ENCODE measurements at places on chromosomes 12 and 14.
A peak's percentile ranks its signal among the peaks of the same experiment; 100 is the strongest.

DNA sequence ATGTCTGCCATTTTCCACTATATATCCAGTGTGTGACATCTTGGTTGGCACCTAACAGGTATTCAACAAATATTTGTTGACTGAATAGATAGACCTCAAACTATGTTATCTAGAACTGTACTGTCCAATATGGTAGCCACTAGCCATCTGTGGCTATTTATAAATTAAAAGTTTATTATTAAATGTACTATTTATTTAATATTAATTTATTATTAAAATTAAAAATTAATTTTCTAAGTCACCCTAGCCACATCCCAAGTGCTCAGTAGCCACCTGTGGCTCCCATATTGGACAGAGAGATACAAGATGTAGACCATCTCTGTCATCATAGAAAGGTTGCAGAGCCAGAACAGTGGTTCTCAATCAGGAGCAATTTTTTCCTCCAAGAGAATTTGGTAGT is 69.3 kb downstream of the SRRM4 start:
- DNase-seq: no peak

DNA sequence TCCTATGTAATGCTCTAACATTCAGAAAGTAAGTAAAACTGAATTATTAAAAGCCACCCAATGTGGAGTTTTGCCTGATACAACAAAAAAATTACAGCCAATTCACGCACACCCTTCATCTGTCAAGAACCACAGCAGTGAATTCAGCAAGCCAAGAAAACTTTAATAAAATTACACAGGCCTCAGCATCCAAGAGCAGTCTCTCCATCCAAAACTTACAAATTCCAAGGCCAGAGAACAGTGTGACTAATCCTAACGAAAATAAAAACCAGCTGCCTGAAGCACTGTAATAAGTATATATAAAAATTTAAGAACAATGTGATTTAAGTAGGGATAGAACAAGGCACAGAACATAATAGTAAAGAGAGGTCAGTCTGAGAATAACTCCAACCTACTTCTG is 54.2 kb downstream of the SIX6 start:
- no peak for DNase-seq

GRCh38 chr14:73136387-73137225 is at the start of gene PSEN1:
Gene PSEN1, plus strand, starts transcription at chr14:73136507. Its CDS starts 11,513 bp downstream, at chr14:73148020.
- peak; percentile 99 for DNase-seq

- DNase-seq: no peak
These were observed 207.0 kb downstream of the ATP23 start for GRCh38 chr12:58148405-58148804.

GRCh38 chr12:122054842-122055520 is 23.6 kb upstream of the MLXIP start:
- DNase-seq: no peak

DNA sequence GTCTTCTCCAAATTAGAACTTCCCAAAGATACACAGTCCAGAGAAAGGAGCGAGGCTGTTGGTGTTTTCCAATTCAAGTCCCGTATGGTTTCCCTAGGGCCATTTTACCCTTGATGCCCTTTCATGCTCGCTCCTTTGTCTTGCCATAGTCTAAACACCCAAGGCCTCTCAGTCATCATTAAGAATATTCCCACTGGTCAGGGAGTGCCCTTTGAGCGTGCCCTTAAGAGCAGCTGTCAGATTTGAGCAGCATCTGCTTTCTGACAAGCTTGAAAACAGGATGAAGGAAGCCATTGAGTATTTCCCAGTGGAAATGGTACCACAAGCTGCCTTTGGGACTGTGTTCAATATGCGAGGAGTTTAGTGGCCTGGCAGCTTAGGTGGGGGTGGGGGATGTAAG is 10.4 kb upstream of the GALNT16 start:
- no peak for DNase-seq

- DNase-seq: no peak
These were observed 21.6 kb downstream of the DAD1 start for GRCh38 chr14:22567437-22567836.

GRCh38 chr14:24964591-24964990 is 85.4 kb downstream of the STXBP6 start:
- DNase-seq: no peak

GRCh38 chr12:116984098-116984497 is 73.3 kb downstream of the FBXW8 start:
- no peak for DNase-seq

DNA sequence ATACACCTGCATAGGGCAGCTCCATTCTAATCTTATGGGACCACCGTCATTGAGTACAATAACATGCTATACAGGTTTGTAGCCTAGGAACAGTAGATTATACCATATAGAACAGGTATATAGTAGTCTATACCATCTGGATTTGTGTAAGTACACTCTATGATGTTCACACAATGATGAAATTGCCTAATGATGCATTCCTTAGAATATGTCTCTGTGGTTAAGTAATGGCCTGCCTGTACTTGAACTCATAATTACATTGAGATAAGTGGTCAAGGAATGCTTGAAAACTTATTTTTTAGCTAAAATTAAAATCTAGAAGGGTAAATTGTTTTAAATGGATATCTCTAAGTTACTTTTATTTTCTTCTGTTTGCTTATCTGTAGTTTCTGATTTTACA is 152.7 kb downstream of the SRGAP1 start:
- DNase-seq: no peak

GRCh38 chr14:95609398-95609990 is 74.6 kb downstream of the GLRX5 start:
- peak; percentile 4 for DNase-seq

GRCh38 chr14:22268875-22269274 is 320.1 kb downstream of the DAD1 start:
- DNase-seq: no peak

- no peak for DNase-seq
These were observed 896 bp downstream of the HHIPL1 start for GRCh38 chr14:99645545-99646505.

DNA sequence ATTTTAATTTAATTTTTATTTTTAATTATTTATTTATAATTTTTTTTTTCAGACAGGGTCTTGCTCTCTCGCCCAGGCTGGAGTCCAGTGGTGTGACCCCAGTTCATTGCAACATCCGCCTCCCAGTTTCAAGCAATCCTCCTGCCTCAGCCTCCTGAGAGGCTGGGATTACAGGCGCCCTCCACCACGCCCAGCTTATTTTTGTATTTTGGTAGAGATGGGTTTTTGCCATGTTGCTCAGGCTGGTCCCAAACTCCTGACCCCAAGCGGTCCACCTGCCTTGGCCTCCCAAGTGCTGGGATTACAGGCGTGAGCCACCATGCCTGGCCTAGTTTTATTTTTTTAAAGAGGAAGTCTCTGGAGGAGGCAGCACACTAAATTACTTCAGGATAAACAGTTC is 13.7 kb upstream of the PEBP1 start:
- DNase-seq: no peak

DNA sequence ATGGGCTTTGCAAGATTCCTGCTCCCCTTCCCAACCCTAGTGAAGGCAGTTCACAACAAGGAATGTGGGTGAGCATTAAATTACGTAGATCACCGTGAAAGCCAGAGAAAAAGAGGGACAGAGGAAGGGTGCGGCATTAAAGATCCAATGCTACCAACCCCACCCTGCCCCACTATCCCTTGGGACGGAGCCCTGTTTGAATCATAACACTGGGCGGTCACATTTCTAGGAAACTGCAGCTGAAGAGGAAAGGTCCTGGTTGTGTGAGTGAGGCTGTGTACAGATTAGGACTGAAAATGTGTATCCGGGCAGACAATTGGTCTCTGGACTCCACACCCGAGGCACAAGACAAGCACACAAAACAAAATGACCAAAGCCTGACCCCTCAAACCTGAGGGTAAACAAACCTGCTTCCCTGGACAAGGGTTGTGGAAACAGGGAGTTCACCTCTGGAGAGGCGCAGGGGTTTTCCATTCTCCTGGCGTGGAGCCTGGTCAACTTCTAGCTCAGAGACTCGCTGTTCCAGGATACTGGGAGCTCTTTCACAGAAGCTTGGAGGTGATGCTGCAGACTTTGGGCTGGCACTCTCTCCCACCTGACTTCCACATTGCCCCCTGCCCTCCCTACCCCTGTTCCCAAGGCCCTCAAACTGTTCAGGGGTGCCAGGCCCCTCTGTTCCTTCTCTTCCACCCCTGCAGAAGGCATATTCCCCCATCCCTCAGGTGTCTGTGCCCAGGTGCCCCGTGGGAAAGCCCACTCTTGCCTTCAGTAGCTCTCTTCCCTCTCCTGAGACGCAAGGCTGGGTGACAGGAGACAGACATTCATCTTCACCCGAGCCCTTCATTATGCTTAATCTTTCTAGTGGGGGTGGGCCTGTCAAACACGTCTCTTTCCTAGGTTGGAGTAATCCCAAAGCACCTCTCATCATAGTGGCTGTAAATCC is 16.5 kb downstream of the NINJ2 start:
- no peak for DNase-seq

GRCh38 chr14:68315081-68315480 is 477.8 kb downstream of the ZFP36L1 start:
- no peak for DNase-seq

DNA sequence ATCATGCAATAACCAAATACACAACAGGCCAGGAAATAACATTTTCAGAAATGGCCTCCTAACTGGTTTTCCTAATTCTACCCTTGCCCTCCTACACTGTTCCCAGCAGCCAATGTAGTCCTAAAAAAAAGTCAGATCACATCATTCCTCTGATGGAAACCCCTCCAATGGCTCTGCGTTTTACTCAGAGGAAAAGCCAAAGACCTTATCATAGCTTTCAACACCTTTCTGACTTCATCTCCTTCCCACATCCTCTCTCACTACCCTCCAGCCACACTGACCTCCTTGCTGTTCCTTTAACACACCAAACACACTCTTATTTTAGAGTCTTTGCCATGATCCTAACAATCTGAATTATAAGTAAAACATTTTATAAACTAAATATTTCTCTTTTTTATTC is 1.1 kb downstream of the MED6 start:
- no peak for DNase-seq

GRCh38 chr12:131714759-131715158 is 3.9 kb downstream of the SFSWAP start:
- no peak for DNase-seq

DNA sequence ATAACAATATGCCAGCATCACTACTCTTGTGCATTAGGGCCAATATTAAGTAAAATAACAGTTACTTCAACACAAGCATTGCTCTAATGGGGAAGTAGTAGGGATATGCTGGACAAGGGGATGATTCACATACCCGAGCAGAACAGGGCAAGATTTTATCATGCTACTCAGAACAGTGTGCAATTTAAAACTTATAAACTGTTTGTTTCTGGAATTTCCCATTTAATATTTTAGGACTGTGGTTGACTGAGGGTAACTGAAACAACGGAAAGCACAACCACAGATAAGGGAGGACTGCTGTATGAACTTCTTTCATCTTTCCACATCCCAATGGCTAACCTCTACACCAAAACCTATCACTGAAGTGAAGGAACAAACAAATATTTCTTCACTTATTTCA is 36.8 kb downstream of the SARNP start:
- peak; percentile 3 for DNase-seq
